Vagina (tissue), 2 donors: ENCODE measurements at places on chromosomes 5 and 9.

DNA sequence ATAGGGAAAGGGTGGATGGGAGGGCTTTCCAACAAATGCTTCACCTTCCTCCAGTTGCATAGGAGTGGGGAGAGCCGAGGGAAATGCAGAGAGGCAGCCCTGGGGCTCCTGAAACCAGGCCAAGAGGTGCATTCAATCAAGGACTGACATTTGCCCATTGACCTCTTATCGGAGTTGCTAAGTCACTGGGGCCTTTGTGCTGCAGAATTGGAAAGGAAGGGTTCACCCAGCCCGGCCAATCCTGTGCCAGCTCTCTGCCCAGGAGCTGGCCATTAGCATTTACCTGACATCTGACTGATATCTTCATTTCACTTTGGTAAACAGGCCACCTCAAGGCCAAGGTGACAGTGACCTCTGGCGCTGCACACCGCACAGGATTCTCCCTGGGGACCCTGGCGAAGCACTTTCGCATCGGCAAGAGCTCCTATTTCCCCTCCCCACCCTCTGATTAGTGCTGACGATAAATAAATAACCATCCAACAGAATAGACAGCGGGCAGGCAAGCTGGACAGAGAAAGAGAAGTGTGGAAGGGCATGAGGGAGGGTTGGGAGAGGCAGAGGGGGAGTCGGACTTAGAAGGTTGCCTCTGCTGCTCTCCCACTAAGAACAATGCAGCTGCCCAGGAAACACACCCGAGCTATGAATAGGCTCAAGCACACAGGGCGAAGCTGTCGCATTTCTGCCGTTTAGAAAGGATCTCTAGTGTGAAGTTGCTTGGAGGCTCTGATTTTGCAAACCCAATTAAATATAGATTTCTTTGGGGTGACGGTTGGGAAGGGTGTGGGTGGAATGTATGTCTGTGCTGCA, 57.0 kb upstream of the BOD1 start:
- no peak for DNase-seq

DNA sequence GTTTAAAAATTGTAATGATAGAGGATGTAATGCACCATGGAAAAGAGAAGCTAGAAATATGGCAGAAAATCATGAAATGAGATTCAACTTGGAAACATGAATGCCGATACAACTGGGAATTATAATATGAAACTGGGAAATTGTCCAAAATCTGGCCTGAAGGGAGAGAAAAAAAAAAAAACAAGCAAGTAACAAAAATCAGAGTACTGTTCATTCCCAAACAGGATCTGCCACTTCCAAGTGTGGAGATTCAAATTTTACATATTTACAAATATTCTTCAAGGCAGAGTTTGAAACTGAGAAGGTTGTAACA, 56.6 kb upstream of the MOCS2 start:
- no peak for DNase-seq

- DNase-seq, result no peak
Observed at GRCh38 chr5:39979-40583, 51.9 kb upstream of the PLEKHG4B start.

GRCh38 chr5:105054406-105054805, 1491.8 kb upstream of the NUDT12 start:
- no peak for DNase-seq

DNA sequence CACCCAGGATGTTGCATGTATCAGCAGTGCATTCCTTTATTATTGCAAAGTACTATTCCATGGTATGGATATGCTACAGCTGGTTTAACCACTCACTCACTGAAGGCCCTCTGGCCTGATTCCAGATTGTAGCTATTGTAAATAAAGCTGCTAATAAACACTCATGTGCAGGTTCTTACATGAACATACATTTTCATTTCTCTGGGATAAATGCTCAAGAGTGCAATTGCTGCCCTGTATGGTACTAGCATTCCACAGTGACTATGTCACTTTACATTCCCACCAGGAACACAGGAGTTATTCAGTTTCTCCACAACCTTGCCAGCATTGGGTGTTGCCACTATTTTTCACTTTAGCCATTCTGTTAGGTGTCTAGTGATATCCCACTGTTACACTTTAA, 267.6 kb downstream of the SPOCK1 start:
- no peak for DNase-seq

- no peak for DNase-seq
Observed at GRCh38 chr5:176875783-176876505, 23.2 kb downstream of the HK3 start.

GRCh38 chr9:94054716-94055115, 29.5 kb upstream of the PTPDC1 start:
- no peak for DNase-seq

DNA sequence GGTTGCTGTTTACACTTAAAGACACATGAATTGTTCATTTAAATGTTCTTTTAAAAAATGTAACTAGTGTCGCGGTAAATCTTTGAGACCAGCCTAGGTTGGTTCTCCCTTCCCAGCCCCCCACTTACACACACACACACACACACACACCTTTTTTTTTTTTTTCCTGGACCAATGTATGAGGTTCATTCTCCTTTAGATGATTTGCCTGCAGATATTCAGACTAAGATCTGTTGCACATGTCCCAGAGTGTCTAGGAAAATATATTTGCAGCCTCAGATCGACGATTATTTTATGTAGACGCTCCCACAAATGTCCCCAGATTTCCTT, 4.4 kb upstream of the ELAVL2 start:
- no peak for DNase-seq

- no peak for DNase-seq
Observed at GRCh38 chr9:121954477-121955140, 138.5 kb downstream of the TTLL11 start.
